ENCODE measurements at places on chromosomes 2 and 18.

DNA sequence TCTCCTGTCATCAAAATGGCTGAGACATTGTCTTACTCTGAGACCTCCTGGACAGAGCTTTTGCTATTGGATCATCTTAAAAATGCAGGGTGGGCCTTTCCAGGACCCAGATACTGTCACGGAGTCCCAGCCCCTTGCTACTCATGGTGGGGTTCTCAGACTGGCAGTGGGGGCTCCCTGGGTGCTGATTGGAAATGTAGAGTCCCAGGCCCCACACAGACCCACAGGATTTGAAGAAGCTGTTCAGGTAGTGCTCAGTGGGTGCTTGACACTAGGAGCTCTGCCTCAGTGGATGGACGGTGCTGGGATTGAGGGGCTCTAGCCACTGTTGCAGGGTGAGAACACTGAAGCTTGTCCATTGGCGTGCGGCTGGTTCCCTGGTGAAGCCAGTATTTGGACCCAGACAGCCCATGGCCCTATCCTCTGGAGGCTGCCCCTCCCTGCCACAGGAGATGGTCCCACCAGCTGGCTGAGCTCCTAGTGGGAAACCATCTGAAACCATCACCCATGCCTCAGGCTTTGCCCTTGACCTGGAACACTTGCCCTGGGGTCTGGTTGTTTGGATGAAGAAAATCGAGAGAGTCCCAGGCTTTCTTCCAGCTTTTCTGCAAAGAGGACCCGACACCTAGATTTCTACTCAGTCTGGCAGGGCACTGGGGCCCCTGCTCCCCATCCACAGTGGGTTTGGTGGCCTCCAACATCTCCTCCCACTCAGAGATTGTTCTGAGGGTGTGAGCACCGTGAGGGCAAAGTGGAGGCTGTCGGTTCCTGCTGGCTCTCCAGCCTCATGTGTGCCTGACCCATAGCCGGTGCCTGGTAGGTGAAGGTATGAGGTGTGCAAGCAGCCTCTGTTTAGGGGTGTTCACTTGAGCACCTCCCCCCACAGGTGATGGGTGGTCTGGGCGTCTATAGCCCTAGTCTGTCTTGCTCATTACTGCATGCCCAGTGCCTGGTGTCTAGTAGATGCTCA is 30.1 kb downstream of the MROH2A start:
- no peak for DNase-seq

DNA sequence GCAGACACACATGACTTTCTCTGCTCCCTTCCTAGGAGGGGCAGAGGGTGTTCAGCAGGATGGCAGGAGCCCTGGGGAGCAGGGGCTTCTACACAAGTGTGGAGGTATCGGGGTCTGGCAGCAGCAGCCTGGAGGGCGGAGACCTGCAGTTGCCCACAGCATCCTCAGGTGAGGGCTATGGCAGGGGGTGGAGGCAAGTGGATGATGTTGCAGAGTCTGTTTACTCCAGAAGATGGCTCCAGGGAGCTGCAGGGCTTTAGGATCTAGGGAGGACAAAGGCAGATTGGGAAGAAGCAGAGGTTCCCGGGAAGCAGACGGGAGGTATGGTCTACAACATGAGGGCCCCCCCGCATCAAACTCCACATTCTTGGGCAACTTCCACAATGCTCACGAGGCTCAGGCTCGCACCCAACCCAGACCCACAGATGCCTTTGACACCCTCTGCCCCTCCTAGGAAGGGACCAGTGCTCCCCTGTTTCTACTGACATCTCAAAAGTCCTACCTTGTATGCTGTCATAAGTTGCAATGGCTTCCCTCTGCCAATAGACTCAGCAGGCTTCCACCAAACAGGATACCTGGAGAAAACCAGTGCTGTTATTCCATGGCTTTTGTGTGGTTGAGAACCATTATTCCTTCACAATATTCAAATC is 12.0 kb upstream of the ATP6V1C2 start:
- no peak for DNase-seq

DNA sequence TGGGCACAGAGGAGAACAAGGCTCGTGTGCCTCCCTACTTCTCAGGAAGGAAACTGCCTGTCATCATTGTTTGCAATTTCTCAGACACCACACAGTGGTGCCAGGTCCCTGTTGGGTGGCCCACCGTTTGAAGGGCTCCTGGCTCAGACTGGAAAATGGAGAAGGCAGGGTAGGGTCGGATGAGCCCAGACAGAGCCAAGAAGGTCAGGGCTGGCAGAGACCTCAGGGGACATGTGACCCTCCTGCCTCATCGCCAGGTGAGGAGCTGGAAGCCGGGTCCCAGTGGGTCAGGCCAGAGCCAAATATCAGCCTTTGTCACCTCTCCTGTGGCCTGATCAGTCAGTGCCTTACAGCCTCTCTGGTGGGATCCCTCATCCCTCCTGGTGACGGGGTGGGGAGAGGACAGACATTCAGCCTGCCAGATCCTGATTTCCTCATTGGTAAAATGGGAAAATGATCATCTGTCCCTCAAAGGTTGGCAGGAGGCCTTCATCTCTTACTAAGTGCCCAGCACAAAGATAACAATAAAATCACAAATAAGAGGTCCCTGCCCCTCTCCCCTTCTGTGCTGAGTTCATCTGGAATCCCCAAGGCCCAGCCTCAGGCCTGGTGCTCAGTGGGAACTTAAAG is 117.6 kb downstream of the CAPN13 start:
- DNase-seq: no peak

DNA sequence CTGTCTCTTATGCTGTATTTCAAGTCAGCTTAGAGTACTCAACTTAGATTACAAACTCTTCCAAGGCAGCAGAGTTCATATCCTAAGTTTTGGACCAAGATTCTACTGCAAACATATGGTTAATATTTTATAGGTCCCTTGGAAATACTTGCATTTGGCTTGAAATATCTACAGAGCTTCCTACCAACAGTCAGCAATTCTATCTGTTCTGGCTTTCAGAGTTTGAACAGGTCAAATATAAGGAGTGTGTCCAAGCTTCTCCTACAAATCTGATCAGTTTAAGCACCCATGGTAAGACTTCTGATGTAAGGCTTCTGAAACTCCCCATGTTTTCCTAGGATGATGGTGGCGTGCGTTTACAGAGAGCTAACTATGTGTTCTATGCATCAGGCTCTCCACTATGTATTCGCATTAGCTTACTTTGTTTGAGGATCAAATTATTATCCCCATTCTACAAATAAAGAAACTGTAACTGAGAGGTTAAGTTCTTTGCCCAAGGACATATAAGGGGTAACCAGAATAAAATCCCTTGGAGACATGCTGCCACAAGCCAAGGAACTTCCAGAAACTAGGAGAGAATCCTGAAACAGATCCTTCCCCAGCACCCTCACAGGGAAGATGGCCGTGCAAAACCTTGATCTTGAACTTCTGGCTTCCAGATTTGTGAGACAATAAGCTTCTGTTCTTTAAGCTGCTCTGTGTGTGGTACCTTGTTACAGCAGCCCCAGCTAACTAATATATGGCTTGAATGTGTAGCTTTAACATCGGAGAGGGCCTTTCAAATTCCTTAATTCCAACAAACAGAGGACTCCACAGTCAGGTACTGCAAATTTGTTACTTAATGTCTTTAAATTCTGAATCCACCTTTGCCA is 55.1 kb downstream of the ATP8B1 start:
- no peak for DNase-seq

DNA sequence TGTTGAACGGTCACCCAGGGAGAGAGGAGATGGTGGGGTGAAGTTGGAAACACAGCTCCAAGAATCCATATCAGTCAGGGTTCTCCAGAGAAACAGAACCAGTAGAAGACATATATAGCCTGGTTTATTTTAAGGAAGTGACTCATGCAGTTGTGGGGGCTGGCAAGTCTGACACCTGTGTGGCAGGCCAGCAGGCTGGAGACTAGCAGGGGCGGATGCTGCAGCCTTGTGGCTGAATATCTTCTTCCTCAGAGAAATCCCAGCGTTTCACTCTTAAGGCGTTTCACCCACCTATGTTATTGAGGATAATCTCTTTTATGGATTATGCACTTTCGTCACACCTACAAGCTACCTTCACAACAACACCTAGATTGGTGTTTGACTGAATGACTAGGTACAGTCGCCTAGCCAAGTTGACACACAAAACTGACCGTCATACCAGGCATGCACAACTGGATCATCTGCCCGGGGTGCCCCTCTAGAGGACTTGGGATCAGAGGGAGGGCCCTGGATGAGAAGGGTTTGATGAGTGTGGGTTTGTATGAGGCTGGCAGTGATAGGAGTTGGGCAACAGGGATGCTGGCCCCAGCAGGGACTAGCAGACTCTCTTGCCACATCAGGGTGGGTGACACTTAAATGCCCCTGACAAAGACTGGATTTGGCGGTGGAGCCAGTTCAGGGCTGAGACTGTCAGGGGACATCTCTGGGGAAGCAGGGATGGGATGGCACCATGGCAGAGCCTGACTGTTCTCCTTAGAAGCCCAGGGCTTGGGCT is 23.4 kb downstream of the MROH2A start:
- peak; percentile 25 for DNase-seq

DNA sequence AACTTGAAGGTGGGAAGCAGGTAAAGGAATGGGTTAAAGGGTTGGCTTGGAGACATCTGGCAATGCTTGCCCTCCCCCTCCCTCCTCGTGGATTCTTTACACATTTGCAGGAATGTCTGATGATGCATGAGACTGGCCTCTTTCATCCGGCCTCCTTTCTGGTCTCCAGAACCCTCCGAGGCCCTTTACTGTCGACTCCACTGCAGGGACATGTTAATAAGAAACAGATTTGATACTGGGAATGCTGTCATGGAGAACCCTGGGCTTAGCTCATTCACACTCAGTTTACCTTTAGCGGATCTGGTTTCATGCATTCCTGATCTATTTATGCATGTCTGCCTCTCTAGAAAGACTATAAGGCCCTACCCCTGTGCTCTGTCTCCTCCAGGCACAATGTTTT is 238.7 kb downstream of the TGIF1 start:
- no peak for DNase-seq

GRCh38 chr2:157764386-157764785 is 111.7 kb downstream of the ACVR1 start:
- DNase-seq: no peak

GRCh38 chr18:49647496-49648168 is 85.8 kb downstream of the LIPG start:
- DNase-seq: no peak

DNA sequence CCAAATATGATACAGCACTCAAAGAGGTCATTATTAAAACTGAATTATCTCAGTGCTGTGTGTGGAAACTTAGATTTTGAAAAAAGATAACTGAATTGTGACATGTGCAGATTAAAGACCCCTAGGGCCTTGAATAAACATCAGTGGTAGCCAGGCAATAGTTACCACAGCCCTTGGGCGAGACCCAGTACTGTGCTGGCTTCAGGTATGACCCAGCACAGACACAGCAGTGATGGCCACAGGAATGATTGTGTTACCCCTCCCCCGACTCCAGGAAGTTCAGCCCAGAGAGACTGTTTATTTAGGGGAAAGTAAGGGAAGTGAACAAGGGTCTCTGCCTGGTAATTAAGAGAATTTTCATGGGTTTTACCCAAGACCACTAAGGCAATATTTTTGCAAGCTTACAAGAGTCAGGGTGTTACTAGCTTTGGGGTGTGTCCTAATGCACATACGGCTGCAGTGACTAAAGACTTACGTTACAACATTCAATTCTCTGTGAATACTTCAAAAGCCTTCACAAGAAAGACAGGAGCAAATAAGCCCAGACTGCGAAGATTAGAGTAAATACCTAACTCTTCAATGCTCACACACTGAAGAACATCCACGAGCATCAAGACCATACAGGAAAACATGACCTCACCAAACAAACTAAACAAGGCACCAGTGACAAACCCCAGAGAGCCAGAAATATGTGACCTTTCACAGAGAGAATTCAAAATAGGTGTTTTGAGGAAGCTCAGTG is 28.2 kb upstream of the ITGAV start:
- no peak for DNase-seq

- no peak for DNase-seq
These were observed 102.8 kb upstream of the MAP2 start for GRCh38 chr2:209321076-209321475.

GRCh38 chr2:152369176-152369860 is 34.3 kb downstream of the FMNL2 start:
- no peak for DNase-seq

DNA sequence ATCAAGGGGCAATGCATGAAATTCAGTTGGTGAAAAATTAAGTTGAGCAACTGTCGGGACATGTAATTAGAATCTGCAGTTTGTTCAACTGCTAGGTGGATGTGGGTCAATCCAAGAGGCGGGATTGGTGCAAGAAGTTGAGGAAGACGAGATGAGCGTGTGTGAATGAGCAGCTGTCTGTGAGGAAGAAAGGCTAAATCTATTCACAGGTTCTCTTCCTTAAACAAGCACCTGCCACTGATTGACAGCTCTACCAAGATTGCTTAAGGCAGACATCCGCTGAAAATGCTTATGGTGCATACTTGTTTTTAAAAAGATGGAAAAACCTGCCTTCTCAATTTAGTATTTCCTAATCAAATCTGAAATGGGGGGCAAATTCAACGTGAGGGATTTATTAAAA is 323.4 kb upstream of the THUMPD2 start:
- DNase-seq: no peak

- DNase-seq: no peak
These were observed 54.5 kb downstream of the USP37 start for GRCh38 chr2:218513676-218514075.

- DNase-seq: no peak
These were observed 239.9 kb downstream of the DSEL start for GRCh38 chr18:67276638-67277037.

- DNase-seq: peak; percentile 10
These were observed 44.0 kb downstream of the MYL12B start for GRCh38 chr18:3305933-3306332.

DNA sequence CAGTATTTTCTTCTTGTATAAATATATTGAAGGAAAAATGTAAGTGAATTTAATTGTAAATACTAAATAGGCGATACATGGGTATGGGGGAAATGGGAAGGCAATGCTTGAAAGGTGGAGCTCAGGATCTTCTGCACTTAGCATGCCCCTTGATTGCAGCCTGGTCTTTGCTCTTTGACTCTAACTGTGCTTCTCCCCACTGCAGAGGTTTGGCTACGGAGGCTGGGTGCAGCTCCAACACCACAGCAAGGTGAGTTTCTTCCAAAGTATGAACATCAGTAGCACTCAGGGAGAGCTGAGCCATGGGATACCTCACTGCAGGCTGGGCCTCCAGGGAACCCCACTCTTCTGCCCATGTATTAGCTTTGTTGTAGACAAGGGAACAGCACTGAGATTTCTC is 6.6 kb downstream of the ACMSD start:
- DNase-seq: no peak

GRCh38 chr2:56505885-56506284 is 322.1 kb downstream of the CCDC85A start:
- DNase-seq: no peak

DNA sequence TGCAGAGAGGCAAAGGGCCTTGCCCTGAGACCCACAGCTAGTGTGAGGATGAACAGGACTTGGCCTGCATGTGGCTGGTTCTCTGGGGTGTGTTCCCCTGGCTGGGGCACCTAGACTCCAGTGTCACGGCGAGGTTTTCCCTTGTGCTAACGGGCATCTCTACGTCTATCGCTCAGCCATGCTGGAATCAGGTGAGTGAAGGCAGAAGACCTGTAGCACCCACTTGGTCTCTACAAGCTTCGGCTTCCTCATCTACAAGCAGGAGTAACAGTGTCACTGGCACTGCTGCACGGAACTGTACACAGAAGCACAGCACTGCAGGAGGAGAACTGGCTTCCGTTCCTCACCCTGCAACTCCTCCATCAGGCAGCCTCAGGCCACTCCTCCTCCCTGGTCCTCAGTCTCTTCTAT is 30.6 kb downstream of the HS1BP3 start:
- DNase-seq: no peak

- peak; percentile 60 for DNase-seq
These were observed at the start of gene SESTD1 for GRCh38 chr2:179264368-179265081. TSS of gene SESTD1 (minus strand) at chr2:179264832. CDS start at chr2:179191841, 72,991 bp downstream.

Data from activated CD4-positive, alpha-beta T cell treated with anti-CD3 and anti-CD28 coated beads for 48 hours (primary cell).